Anterior cingulate cortex (tissue), 58 donors: ENCODE measurements at places on chromosomes 4 and X.

GRCh38 chr4:187370918-187371317 is 624.7 kb upstream of the ZFP42 start:
- DNase-seq, result no peak

- DNase-seq, result no peak
Observed at GRCh38 chr4:39037941-39038340, 5.7 kb upstream of the TMEM156 start.

- DNase-seq, result no peak
Observed at GRCh38 chr4:7395645-7396044, 39.1 kb downstream of the PSAPL1 start.

DNA sequence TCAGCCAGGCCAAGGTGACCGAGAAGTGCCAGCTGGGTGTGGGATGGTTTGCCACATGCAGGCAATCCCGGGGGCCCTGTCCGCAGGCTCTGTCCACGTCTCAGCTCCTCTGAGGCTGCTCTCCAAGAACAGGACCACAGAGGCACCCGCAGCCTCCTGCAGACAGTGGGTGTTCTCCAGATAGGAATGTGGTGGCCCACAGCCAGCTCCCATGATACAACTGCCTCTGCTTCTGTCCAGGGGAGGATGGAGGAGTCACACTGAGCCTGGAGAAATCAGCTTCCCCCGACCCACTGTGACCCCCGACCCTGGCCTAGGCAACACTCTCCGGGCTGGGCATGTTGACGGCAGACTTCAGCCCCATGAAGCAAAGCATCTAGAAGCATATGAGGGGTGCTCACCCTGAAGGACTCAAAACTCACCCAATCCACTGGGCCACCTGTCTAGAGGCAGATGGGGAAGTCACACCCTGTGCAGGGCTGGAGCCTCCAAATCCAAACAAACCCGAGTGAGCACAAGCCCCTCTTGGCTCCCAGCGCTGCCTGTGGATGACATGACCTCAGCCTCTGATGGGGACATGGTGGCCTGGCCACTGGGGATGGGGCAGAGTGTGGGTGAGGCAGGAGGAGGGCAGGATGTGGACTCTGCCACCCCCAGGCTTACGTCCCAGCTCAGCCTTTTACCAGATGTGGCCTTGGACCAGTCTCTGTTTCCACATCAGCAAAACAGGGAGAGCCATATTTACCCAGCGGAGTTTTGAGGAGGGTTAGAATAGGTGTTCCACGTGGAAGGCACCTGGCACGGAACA is 102.3 kb downstream of the PSAPL1 start:
- DNase-seq, result no peak

DNA sequence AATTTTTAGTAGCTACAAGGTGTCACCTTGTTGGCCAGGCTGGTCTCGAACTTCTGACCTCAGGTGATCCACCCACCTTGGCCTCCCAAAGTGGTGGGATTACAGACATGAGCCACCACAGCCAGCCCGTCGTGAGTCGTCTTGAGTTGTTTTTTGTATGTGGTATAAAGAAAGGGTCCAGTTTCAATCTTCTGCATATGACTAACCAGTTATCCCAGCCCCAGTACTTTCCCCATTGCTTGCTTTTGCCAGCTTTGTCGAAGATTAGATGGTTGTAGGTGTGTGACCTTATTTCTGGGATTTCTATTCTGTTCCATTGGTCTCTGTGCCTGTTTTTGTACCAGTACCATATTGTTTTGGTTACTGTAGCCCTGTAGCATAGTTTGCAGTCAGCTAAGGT is 105.9 kb downstream of the OR13H1 start:
- no peak for DNase-seq

GRCh38 chrX:13195340-13195739 is 124.5 kb downstream of the ATXN3L start:
- no peak for DNase-seq

GRCh38 chr4:163623787-163624186 is 129.3 kb downstream of the TMA16 start:
- DNase-seq, result no peak
